ENCODE measurements at places on chromosomes 2 and 18.
A peak's percentile ranks its signal among the peaks of the same experiment; 100 is the strongest.

- no peak for DNase-seq
These were observed 214.4 kb upstream of the DSEL start for GRCh38 chr18:67730886-67731285.

DNA sequence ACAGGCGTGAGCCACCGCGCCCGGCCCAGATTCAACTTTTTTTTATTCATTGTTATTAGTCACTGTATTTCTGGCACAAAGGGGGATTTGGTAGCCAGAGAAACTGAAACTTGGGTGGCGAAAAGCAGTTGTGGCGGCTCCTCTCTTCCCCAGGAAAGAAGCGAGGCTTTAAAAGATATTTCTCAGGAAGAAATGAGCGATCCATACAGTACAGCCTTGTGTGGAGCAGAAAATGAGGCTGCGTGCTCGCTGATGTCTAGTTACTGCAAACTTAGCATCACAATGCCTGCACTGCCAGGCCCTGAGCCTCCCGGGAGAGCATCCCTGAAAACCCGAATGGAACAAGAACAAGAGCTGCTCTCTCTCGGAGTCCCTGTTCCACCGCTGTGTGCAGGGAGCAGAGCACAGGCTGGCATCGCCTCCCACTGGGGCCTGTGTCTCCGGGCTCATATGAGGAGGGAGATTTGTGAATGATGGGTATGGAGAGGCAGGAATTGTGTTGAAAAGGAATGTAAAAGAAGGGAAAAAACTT lies 234.0 kb downstream of the ZNF516 start:
- DNase-seq, result no peak

GRCh38 chr2:161709428-161709827 lies 85.2 kb downstream of the SLC4A10 start:
- no peak for DNase-seq

GRCh38 chr18:74171910-74172606 lies 23.7 kb downstream of the TIMM21 start:
- no peak for DNase-seq

DNA sequence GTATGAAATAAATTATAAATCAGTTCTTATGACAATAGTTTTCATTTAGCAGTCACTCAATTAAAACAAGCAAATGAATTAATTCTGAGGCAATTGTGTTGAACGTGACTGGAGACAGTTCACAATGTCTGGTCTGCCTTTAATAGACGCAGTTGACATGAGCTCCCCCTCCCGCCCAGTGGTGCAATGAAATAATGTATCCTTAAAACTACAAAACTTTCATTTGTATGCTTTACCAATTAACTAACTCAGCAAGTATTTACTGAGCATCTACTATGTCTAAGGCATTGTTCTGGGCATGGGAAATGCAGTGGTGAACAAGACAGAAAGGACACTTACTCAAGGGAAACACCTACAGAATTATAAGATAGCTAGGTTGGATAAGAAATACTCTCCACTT lies 3.5 kb upstream of the DSC2 start:
- DNase-seq, result no peak

GRCh38 chr18:79491081-79491551 lies 95.4 kb downstream of the NFATC1 start:
- DNase-seq, result no peak

GRCh38 chr2:217206016-217206725 lies 346.3 kb upstream of the TNP1 start:
- no peak for DNase-seq

GRCh38 chr2:240121675-240122074 lies 14.4 kb downstream of the COPS9 start:
- no peak for DNase-seq

DNA sequence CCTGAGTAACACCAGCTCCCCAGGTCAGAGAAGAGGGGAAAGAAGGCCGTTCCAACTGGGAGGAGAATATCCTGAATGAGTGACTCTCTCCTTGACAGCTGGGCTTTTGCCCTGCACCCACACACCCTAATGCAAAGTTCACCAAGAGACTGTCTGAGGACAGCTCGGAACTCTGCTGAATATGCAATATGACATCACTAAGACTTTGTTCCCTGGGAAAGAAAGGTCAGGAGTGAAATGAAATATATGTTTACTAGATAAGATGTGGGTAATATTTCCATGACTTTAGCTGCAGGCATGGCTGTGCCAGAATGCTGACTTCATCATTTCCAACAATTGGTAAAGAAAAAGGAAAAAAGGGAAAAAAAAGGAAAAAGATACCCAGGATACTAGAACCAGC lies 488.2 kb upstream of the RAB6C start:
- no peak for DNase-seq

DNA sequence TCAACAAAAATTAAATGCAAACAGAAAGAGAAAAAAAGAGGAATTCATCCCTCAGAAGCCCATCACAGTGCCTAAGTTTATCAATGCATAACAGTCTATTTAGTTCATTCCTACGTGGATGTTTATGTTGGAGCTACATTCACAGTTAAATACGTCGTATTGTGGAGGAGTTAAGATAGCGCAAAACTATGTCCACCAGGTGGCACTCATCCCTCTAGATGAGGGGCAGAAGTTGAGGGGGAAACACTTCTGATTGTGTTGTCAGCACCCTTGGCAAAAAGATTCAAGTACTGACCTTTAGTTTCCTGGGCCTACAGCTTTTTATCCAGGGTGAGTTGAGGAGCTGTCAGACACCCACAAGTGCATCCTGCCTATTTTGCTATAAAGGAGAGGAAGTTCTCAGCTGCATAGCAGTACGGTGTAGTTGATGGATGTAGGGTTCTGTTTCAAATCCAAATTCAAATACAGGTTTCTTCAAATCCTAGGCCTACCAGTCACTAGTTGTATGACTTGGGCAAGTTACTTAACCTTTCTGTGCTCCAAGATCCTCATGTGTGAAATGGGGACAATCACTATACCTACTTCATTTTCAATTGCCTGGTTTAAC lies 26.8 kb upstream of the MYO1B start:
- DNase-seq, result peak; percentile 39

DNA sequence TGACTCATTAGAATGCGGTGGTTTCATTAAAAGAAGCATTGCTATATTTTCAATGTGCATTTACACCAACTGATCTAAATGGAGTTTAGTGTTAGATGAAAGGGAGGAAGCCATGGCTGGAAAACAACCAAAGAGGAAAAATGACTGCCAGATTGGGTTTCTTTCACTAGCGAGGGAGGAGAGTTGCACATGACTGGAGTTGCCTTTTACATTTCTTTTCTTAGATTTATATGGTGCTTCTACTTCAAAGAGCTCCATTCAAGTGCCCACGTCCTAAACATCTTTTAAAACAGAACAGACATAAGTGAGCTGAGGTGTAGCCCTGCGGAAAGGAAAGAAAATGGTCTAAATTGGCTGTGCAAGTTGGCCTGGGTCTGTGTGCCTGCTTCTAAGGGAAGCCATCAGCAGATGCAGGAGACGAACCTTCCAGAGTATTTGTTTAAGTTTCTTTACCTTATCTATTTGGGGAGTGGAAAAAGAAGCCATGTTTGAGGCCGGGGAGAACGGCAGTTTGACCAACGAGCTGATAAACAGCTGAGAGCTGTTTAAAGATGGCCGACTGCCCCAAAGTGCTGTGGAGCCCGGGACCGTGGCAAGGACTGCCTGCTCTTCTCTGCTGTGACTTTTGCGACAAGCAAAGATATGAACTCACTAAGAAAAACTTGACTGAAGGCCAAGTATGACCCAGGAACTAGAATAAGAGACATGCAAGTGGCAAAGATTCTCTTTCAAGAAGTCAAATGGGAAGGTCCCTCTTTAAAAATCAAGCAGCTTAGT lies 327.0 kb downstream of the ZNF516 start:
- DNase-seq, result no peak

- DNase-seq, result no peak
These were observed 54.7 kb downstream of the CD28 start for GRCh38 chr2:203761121-203761520.

DNA sequence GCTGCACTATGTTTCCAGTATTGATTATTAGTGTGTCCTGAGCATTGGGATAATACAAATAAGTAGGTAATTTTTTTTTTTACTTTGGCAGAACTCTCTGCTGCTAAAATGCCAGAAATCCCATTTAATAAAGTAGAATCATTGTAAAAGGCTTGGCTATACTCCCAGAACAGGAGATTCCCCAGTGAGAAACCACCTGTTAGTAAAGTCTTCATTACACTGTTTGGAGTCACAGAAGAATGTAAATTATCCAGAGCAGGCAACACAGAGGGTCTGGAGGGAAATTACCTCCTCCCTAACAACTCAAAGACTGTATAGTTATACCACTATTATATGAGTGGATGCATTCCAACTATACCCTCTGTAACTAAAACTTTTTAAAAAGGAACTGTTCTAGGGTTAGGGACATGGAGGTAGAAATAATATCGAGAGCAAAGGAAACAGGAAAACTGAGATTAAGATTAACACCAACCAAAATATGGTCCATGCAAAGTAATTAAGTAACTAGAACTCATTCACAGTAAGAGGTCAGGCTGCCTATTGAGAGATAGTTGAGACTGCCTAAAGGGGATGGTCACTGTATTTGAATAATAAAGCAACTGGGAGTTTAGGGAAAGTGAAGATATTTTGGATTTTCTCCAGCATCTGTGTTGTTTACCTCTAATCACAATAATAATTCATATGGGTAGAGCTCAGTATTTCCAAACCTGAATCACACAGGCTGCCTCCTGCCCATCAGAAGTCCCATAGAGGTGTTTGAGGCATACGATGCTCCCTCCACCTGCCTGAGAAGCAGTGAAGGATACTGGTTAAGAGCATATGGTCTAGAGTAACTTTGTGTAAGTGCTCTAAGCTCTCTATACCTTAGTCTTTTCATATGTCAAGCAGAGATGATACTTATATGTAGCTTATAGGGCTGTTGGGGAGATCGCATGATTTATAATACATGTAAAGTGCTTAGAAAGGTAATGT lies 34.4 kb downstream of the MAP2 start:
- DNase-seq, result no peak

- DNase-seq, result no peak
These were observed 356.3 kb upstream of the PKDCC start for GRCh38 chr2:41691561-41691960.

- DNase-seq, result no peak
These were observed at the start of gene DSC2 for GRCh38 chr18:31102025-31102684. Gene DSC2 (minus strand): TSS chr18:31102421. CDS start chr18:31101971, 450 bp downstream.

DNA sequence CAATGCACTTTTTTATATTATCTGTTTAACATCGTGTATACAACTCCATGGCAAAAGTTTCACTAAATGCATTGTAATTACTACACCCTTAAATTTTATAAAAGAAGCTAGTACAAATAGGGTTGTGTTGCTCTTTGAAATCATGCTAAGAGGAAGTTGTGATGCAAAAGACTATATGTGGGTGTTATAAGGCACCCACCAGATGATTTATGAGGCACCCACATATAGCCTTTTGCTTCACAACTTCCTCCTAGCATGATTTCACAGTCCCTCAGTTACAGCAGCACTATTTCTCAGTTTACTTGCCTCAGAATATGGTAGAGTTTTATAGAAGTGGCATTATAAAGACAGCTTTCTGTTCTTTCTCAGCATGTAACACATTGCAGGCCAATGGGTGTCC lies 277.3 kb upstream of the DOK6 start:
- no peak for DNase-seq

DNA sequence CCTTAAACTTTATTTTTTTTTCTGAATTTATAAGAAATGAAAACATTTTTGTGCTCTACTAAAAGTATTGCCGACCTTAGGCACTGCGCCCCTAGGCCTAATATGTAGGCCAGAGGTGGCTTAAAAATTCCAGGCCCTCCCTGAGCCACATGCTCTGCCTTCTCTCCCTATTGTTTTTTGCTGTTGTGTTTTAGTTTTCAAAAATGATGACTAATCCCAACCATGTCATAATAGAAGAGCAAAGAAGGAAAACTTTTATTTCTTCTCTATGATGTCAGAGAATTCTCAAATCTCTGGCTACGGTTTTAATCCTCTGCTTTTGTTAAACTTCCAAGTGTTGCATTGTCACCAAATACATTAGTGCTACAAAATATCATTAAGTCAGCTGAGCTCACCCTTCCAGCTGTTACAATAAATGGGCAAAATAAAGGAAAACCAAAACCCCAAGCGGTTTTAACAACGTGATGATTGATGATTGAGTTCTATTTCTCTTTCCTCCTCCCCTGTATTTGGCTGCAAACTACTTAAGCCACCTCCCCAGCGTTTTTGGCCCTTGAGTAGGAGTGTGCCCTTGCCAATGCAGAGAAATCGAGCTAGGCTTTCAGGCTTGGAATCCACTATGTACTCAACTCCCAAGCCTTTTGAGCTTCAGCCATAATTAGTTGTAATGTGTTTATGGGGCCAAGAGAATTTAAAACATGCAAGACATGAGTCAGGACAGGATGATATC lies 163.5 kb upstream of the POU3F3 start:
- no peak for DNase-seq

GRCh38 chr2:19442731-19443130 lies 84.3 kb upstream of the OSR1 start:
- no peak for DNase-seq

DNA sequence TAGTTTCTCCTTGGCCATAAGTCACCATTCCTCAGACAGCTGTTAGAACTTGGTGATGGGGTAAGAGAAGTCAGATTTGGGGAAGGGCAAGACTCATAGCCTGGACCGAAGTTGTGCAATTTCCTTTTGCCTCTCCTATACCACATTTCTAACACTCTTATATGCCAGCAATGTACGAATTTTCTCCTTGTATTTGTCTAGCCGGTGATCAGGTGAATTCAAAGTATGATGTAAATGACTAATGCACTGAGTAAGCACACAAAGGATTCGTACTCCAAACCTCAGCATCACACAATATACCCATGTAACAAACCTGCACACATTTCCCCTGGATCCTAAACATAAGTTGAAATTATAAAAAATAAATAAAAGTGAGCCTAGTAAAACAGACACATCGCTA lies 1143.5 kb upstream of the CELF4 start:
- no peak for DNase-seq

GRCh38 chr2:113240150-113240914 lies 38.4 kb downstream of the PAX8 start:
- DNase-seq, result no peak

DNA sequence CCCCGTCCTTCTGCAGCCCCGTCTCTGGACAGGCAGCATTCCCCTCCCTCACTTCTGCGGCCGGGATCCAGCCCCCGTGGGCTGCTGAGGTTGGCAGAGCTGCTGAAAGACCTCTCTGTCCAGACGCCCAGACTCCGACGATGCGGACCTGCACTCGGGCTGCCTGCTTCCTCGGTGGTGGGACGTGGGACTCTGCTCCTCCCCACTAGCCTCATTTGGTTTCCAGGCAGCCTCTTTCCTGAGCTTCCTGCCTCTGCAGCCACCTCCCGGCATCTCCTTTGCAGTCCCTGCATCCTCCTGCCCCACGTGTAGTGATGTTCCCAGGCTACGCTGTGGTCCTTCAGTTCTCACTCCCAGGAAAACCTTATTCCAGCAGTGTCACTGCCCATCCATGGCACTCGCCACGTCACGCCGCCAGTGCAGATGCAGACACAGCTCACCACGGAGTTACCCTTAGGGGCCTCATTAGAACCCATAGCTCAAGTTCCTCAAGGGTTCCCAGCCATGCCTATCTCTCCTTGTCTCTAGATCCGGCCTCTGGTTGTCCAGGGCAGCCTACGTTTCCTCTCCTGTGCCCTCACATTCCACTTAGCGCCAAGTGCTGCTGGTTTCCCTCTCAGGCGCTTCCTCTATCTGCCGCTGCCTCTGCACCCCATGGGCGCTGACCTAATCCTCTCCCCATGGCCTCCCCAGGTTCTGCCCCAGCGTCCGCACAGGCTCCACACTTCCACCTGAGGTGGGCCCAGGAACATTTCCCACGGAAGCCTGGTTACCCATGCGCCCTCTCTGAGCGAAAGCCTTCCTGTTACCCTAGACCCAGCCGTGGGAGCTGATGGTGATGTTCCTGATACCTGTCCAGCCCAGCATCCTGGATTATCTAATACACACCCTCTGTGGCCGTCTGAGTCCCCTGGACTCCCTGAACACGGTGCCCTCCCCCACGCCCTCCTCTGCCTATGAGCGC lies 318.3 kb upstream of the MYT1L start:
- no peak for DNase-seq

- DNase-seq, result no peak
These were observed 45.0 kb upstream of the RIT2 start for GRCh38 chr18:43160509-43160908.
